Glutamatergic neuron (in vitro differentiated cells): ENCODE measurements at places on chromosomes 5 and 9. TPM values are rescaled to one million over a fixed set of nuclear protein-coding genes. Genes with fewer than 3 reads are reported as not detected.

GRCh38 chr9:27732494-27732893 lies 159.2 kb upstream of the C9orf72 start:
- DNase-seq = no peak

GRCh38 chr5:96595300-96596090 lies 66.7 kb upstream of the CAST start:
- DNase-seq = no peak

WNK2 gene
- total RNA-seq = 336 TPM

DNA sequence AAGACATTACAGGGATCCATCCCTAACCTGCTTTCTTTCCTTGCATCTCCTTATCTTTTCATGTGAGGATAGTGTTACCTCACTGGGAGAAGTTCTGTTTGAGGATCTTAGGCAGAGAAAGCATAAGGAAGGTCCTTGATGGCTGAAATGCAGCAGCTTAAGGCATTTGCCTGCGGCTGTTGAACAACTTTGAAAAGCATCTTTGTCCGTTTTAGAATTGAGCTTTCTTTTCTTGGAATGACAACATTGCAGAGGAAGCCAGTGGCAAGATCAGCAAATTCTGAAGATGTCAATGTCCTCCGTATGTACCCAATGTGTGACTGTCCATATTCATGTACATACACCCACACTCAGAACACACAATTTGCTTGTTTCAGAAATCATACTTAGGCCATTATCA lies 436.2 kb downstream of the GABRG2 start:
- DNase-seq = no peak

STK32A gene
- total RNA-seq = 3.2 TPM

- no peak for DNase-seq
These were observed 1384.3 kb upstream of the WWC1 start for GRCh38 chr5:166906991-166907713.

GRCh38 chr5:137641148-137641547 lies 94.7 kb downstream of the KLHL3 start:
- DNase-seq = no peak
